ENCODE measurements at places on chromosomes 1 and 21. TPM values are rescaled to one million over a fixed set of nuclear protein-coding genes. Genes with fewer than 3 reads are reported as not detected.

Gene EEIG2
- 2.9 TPM for polyA plus RNA-seq

Gene NIPAL3
- polyA plus RNA-seq, result 28.6 TPM

Gene ZYG11A
- 0.41 TPM for polyA plus RNA-seq

Gene CRYAA
- polyA plus RNA-seq, result not detected

All from SK-N-SH (cell line).